Endothelial cell of umbilical vein (primary cell): ENCODE measurements at places on chromosomes 5 and 9. TPM values are rescaled to one million over a fixed set of nuclear protein-coding genes. Genes with fewer than 3 reads are reported as not detected.

Gene PCDHGA4
- 3.0 TPM in 2 replicates for total RNA-seq

Gene UNC5A
- total RNA-seq = 0.22 and 0.51 TPM in 2 replicates

Gene TLX3
- total RNA-seq = not detected in 2 replicates

Gene SMIM33
- not detected in 2 replicates for total RNA-seq

Gene PTCH1
- total RNA-seq = 12.1 and 14.4 TPM in 2 replicates

Gene LECT2
- total RNA-seq = not detected in 2 replicates

Gene CACFD1
- 9.7 and 9.8 TPM in 2 replicates for total RNA-seq

Gene NUTM2G
- not detected in 2 replicates for total RNA-seq

Gene IER5L
- 12.3 and 13.3 TPM in 2 replicates for total RNA-seq

Gene CAVIN4
- 2.5 and 3.1 TPM in 2 replicates for total RNA-seq

Gene SAXO1
- not detected in 2 replicates for total RNA-seq

Gene EGFLAM
- 1.6 and 2.7 TPM in 2 replicates for total RNA-seq

Gene TRPM6
- 0.12 and 0.22 TPM in 2 replicates for total RNA-seq

Gene SLC6A19
- not detected in 2 replicates for total RNA-seq

Gene CYLC2
- total RNA-seq = not detected in 2 replicates

Gene DOCK8
- 1.3 and 12.0 TPM in 2 replicates for total RNA-seq

Gene ZDHHC11
- 2.1 and 4.4 TPM in 2 replicates for total RNA-seq

Gene C5orf63
- total RNA-seq = 4.0 and 5.3 TPM in 2 replicates

Gene SLC6A7
- total RNA-seq = not detected in 2 replicates

Gene STRBP
- 14.8 and 15.4 TPM in 2 replicates for total RNA-seq

Gene CTXN3
- not detected in 2 replicates for total RNA-seq

Gene MRPS27
- total RNA-seq = 58.0 and 67.1 TPM in 2 replicates

Gene CNTNAP3B
- total RNA-seq = 80.4 and 82.9 TPM in 2 replicates

Gene EMB
- total RNA-seq = not detected in 2 replicates

Gene PRUNE2
- total RNA-seq = 8.3 and 21.7 TPM in 2 replicates

Gene SLC34A3
- not detected in 2 replicates for total RNA-seq

Gene PDGFRB
- total RNA-seq = 1.0 and 1.7 TPM in 2 replicates

Gene SH3RF2
- total RNA-seq = 0.84 and 0.90 TPM in 2 replicates

Gene ZNF658
- total RNA-seq = 2.9 and 3.0 TPM in 2 replicates

Gene RAD23B
- 100 and 102 TPM in 2 replicates for total RNA-seq

Gene LRRC19
- total RNA-seq = not detected in 2 replicates

Gene PAIP2
- total RNA-seq = 75.2 and 80.4 TPM in 2 replicates

Gene PPP1R26
- 11.8 and 16.9 TPM in 2 replicates for total RNA-seq

Gene OTP
- total RNA-seq = not detected in 2 replicates

Gene SPINK7
- not detected in 2 replicates for total RNA-seq

Gene CEL
- total RNA-seq = 1.1 and 1.9 TPM in 2 replicates

Gene PPP3R2
- total RNA-seq = not detected in 2 replicates

Gene SLC25A48
- not detected in 2 replicates for total RNA-seq

Gene CDH12
- total RNA-seq = not detected in 2 replicates

Gene FRMD3
- 6.1 and 7.3 TPM in 2 replicates for total RNA-seq

Gene N4BP3
- 38.2 and 40.3 TPM in 2 replicates for total RNA-seq

Gene FOXE1
- total RNA-seq = not detected in 2 replicates

Gene PKD2L2
- not detected in 2 replicates for total RNA-seq

Gene TJP2
- total RNA-seq = 167 and 168 TPM in 2 replicates

Gene PRR16
- 0.91 and 2.3 TPM in 2 replicates for total RNA-seq

Gene ZBED3
- total RNA-seq = 11.8 and 16.0 TPM in 2 replicates

Gene ABCA1
- 6.6 and 9.8 TPM in 2 replicates for total RNA-seq

Gene BTNL8
- not detected in 2 replicates for total RNA-seq

Gene MYORG
- total RNA-seq = 6.3 and 7.0 TPM in 2 replicates

Gene AMBP
- not detected in 2 replicates for total RNA-seq

Gene INSL4
- total RNA-seq = not detected in 2 replicates

Gene OTULINL
- 0.37 and 0.42 TPM in 2 replicates for total RNA-seq
